ENCODE measurements at places on chromosomes 16 and 17. TPM values are rescaled to one million over a fixed set of nuclear protein-coding genes. Genes with fewer than 3 reads are reported as not detected.

Gene MC1R
- total RNA-seq, result 6.4 TPM

Gene SEPHS2
- total RNA-seq, result 158 TPM

Gene MYH13
- total RNA-seq, result not detected

Gene LAT
- 9.5 TPM for total RNA-seq

Gene CARHSP1
- 24.9 TPM for total RNA-seq

Gene PRRT2
- total RNA-seq, result 1.9 TPM

Gene ARMC5
- 9.2 TPM for total RNA-seq

Gene MT1A
- 4.4 TPM for total RNA-seq

Gene B3GNT9
- 69.1 TPM for total RNA-seq

Gene C17orf107
- 1.8 TPM for total RNA-seq

Gene QPRT
- 14.3 TPM for total RNA-seq

DNA sequence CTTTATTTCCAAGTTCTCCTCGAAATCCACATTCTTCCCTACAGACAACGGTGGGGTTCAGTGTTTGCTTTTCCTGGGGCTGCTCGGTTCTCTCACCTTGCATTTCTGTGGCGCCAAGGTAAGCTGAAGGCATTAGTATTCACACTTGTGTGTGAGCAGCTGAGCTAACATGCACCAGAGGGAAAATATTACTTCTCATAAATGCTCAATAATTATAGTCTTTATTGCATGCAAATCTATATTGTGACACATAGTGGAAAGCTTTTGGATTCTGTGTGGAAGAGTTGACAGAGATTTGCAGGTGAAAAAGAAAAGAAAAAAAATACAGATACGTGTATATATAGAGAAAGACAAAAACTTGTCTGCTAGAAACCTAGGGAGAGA is 411.8 kb downstream of the MAF start:
- DNase-seq, result no peak
- H3K4me1 ChIP-seq, result no peaks in the 10 kb centered on the region
- H3K4me3 ChIP-seq, result no peak overlapping the region
- no peaks in the 10 kb centered on the region for H3K27me3 ChIP-seq
- H3K36me3 ChIP-seq, result no peaks in the 10 kb centered on the region

GRCh38 chr17:41792845-41793783 is 6.6 kb upstream of the JUP start:
- H3K27ac ChIP-seq, result peak overlapping the region; percentile 81
- H3K4me1 ChIP-seq, result peaks cover 33% of the 10 kb centered on the region
- H3K36me3 ChIP-seq, result no peaks in the 10 kb centered on the region
- H3K4me3 ChIP-seq, result no peak overlapping the region

GRCh38 chr17:67549820-67550219 is 167.9 kb upstream of the NOL11 start:
- no peak overlapping the region for H3K27ac ChIP-seq
- no peak for DNase-seq
- H3K4me3 ChIP-seq, result no peak overlapping the region
- H3K36me3 ChIP-seq, result no peaks in the 10 kb centered on the region
- peaks cover 15% of the 10 kb centered on the region for H3K4me1 ChIP-seq
- H3K27me3 ChIP-seq, result no peaks in the 10 kb centered on the region

DNA sequence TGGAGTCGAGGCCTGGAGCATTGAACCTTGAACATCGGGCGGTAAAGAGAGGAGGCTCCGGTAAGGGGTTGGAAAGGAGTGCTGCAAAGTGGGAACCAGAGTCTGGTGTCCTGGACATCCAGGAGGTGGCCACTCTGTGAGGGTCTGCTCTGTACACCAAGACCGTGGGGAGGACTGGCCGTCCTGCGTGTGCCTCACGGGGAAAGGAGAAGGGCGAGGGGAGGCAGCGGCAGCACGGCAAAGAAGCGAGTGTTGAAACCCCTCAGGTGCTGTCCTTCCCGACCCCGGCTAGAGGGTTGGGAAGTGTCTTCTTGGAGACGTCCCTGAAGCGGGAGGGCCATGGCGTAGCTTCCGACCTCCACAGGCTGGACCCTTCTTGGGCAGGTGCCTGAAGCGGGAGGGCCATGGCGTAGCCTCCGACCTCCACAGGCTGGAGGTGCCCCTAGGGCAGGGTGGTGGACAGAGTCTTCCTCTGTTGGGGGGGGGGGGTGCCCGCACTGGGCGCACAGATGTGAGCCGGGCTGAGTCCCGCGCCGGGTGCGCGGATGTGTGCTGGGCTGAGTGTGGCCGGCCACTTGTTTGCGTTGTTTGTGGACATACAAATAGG is 42.0 kb downstream of the FOXK2 start:
- no peak for DNase-seq
- peaks cover 40% of the 10 kb centered on the region for H3K4me1 ChIP-seq
- H3K4me3 ChIP-seq, result no peak overlapping the region
- H3K36me3 ChIP-seq, result no peaks in the 10 kb centered on the region

DNA sequence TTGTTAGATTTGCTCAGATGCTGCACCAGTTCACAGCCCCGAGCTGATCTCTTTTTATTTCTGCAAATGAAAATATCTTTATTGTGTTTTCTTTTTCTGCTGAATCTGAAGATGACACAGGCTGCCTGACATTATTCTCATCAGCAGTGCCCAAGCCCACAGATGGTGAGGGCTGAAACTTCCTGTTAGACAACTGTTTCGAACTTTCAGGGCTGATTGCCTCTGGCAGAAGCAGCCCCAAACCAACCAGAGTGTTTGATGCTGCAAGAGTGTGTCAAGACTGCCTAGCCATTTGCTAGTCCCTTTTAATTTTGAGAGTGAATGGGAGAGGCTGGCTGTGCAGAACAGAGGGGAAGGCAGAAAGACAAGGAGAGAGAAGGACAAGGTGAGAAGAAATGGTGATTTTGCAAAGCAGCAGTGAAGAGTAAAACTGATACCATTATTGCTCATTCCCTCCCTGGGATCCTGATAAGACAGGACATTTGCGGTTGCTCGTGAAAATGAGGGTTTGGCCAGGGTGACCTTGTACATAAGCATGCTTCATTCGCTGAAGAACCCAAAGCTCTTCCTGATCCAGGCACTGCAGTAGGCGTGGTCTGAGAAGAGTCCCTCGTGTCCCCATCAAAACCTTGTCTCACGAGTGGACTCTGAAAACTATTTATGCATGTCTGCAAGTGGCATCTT is 77.2 kb downstream of the TMEM114 start:
- H3K4me1 ChIP-seq, result peaks cover 11% of the 10 kb centered on the region
- H3K27ac ChIP-seq, result no peak overlapping the region

GRCh38 chr17:44005527-44006271 is 1.3 kb downstream of the NAGS start:
- peak; percentile 72 for DNase-seq
- H3K4me3 ChIP-seq, result peak overlapping the region; percentile 44
- peaks cover 37% of the 10 kb centered on the region for H3K4me1 ChIP-seq
- H3K27me3 ChIP-seq, result peaks cover 28% of the 10 kb centered on the region

DNA sequence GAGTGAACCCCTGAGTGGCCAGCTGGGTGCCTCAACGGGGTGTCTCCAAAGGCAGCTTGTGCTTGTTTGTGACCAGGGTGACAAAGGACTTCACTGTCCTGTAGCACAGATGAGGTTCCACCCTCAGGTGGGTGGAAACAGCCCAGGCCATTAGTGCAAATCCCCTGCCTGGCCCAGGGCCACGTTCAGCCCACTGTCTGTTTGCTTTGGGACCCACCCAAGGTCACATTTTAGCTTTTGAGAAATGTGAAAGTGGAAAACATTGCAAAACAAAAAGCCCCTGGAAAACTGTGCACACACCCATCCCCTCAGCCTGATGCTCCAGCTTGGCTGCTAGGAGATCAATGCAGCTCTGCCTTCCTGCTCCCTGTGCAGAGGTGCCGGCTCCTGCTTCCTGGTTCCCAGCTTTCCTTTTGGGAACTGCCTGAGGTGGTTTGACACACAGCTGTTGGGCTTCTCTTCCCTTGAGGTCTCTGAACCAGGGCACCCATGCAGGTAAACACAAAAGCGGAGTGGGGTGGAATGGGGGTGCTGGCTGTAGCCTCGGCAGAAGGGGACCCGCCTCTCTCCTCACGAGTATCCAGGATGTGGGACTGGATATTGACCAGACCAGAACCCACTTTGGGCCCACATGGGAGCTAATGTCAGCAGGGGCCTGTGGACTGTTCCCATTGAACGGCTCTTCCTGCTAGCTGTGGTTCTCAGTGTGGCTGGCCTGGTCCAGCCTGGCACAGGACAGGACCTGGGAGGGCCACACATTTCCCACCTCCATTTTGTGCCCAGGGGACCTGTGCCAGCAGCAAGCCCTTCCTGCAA is 7.9 kb upstream of the SPHK1 start:
- no peak overlapping the region for H3K4me3 ChIP-seq
- DNase-seq, result no peak
- H3K27me3 ChIP-seq, result no peaks in the 10 kb centered on the region
- H3K4me1 ChIP-seq, result no peaks in the 10 kb centered on the region
- peak overlapping the region; percentile 3 for H3K27ac ChIP-seq
- no peaks in the 10 kb centered on the region for H3K36me3 ChIP-seq

GRCh38 chr16:85526185-85526974 is 86.7 kb upstream of the GSE1 start:
- no peak overlapping the region for H3K27ac ChIP-seq
- no peaks in the 10 kb centered on the region for H3K36me3 ChIP-seq
- DNase-seq, result no peak
- peaks cover 16% of the 10 kb centered on the region for H3K4me1 ChIP-seq
- no peaks in the 10 kb centered on the region for H3K27me3 ChIP-seq

DNA sequence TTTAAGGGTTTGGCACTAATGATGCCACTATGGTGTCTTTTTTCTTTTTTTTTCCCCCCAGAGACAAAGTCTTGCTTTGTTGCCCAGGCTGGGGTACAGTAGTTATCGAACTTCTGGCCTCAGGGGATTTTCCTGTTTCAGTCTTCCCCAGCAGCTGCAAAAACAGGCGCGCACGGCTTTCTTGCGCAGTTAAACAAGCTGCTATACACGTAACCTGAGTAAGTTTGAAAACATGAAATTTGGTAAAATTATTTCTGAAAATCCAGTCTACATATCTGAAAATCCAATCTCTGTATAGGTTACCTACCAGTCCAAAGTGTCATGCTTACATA is 11.8 kb downstream of the TEX14 start:
- no peak overlapping the region for H3K4me3 ChIP-seq
- H3K27ac ChIP-seq, result no peak overlapping the region
- no peaks in the 10 kb centered on the region for H3K4me1 ChIP-seq
- H3K36me3 ChIP-seq, result no peaks in the 10 kb centered on the region

- no peak overlapping the region for H3K27ac ChIP-seq
- peaks cover 7% of the 10 kb centered on the region for H3K4me1 ChIP-seq
- DNase-seq, result no peak
- H3K4me3 ChIP-seq, result no peak overlapping the region
- H3K36me3 ChIP-seq, result no peaks in the 10 kb centered on the region
These were observed 6.7 kb upstream of the ABCA9 start for GRCh38 chr17:69067274-69068047.

DNA sequence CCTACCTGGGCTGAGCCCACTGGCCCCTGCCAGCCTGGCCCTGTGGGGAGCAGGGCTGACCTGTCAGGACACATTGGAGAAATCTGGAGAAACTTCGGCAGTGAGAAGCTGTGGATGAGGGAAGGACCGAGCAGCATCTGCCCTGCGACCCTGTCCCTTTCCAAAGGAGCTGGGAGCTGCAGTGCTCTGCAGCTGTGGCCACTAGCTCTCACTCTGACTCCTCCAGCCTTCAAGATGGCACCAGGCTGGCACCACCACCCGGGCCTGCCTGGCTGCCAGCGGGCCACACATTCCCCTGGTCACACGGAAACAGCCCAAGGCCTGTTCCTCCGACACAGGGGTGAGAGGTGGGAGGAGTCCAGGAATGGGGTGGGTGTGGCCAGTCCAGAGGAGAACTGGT is 30.1 kb downstream of the CD300LG start:
- H3K4me1 ChIP-seq, result peaks cover 29% of the 10 kb centered on the region
- no peak for DNase-seq
- H3K4me3 ChIP-seq, result no peak overlapping the region
- no peaks in the 10 kb centered on the region for H3K36me3 ChIP-seq
- no peaks in the 10 kb centered on the region for H3K27me3 ChIP-seq

Data from transverse colon (tissue), 4 donors.